ENCODE measurements at places on chromosomes 6 and 20. TPM values are rescaled to one million over a fixed set of nuclear protein-coding genes. Genes with fewer than 3 reads are reported as not detected.

Gene SIRPB2
- polyA plus RNA-seq: not detected

Gene SLC35D3
- polyA plus RNA-seq: 0.16 TPM

Gene SPO11
- not detected for polyA plus RNA-seq

Gene TRIM10
- not detected for polyA plus RNA-seq

Gene BAK1
- polyA plus RNA-seq: 21.2 TPM
